ENCODE measurements at places on chromosomes 4 and X.

DNA sequence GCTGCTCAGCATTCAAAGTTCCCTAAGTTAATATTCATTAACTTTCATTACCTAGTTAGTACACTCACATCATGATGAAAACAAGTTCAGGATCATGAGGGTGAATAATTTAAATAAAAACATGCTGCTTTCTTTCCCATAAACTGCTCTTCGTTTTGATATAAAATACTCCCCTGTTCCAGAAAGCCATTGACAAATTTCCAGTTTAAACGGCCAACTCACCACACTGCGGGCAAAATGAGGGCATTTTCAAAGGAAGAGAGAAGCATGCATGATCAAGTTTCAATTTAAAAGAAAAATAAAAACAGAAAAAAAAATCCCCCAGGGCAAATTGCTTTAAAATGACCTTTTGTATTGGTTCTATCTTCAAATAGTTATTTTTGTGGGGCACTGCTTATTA lies 69.6 kb downstream of the EPHA5 start:
- no peak for DNase-seq

DNA sequence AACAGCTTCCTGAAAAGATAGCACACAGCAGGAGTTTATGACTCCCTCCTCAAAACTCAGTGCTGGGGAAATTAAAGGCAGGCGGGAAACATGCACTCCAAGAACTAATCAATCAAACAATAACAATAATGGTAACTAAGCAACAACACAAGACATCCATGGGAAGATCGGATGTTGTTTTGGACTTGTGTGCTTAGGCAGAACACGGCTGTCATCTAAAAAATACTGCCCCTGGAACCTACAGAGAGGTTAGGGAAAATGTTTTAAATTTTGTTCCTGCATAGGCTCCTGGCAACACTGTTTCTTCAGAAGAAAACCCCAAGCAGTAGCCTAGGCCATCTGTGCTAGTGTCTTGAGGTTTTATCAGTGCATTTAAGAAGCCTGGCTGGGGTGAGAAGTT lies 1378.2 kb downstream of the STIM2 start:
- DNase-seq, result no peak

DNA sequence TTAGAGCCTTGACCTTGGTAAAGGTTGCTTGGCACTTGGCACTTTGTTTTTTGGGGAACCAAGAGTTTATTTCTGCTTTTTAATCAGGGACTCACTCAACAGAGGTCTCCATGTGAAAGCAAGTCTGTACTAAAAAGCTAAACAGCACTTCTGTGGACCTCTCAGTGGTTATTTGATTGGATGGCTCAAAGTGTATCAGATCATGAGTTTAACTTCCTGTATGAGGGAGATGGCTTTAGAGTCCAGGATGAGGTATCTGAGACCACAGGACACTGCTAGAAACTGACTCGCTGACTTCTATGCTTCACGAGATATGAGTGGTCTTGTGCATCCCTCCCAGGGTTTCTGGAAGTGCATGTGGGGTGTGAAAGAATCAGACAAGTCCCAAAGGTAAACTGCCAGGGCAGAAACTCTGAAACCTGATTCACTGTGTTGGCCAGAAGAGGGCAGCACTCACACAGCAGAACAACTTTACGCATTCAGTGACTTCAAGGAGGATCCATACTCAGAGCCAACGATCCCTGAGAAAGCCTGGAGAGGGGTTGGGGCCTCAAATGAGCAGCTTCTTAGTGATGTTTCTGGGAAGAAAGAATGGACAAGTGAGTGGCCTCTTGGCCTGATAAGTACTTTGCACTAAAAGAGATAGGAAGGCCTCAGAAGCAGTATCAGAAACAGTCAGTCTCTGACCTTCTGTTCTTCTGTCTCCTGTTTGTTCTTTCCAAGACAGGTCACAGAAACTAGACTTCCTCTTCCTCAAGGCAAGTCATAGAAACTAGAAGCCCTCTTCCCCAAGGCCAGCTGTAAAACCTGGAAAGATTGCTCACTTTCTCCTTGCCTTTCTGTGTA lies 220.3 kb upstream of the CXCL13 start:
- peak; percentile 74 for DNase-seq

DNA sequence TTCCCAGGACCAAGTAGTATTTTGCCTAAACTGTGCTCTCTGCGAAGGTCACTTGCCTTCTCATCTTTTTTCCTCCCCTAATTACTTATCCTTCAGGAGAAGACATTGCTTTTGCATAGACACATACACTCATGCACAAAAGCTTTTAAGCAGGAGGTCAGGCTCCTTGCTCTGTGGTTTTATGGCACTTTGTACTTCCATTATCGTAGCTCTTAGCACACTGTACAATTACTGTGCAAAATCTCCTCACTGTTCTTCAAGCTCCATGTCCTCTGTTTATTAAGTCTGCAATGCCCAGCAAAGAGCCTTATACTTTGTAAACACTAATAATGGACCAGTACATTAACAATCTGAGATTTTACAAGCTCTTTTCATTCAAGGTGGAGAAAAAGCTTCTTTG lies 188.4 kb upstream of the GNPDA2 start:
- DNase-seq, result no peak

DNA sequence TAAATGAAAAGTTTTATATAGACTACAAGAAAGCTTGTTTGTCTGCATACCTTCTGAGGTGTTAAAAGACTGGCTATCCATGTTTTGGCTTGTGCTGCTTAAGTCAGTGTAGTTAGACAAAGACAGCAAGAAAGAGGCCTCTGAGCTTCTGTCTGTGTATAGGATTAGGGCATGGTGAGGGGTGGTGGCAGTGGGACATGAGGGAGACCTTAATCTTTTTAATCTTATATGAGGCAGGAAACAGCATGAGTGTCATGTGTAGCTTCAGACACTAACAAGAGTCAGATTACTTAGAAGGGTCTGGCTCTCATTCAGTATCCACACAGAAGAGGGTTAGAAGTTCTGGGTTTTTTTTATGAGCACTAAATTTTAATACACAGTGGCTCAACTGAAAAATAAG lies 213.3 kb downstream of the GABRG1 start:
- DNase-seq, result no peak

GRCh38 chrX:8738588-8739189 lies 6.8 kb upstream of the ANOS1 start:
- DNase-seq, result no peak

- no peak for DNase-seq
Observed at GRCh38 chr4:185809533-185810071, 2.4 kb downstream of the SORBS2 start.

DNA sequence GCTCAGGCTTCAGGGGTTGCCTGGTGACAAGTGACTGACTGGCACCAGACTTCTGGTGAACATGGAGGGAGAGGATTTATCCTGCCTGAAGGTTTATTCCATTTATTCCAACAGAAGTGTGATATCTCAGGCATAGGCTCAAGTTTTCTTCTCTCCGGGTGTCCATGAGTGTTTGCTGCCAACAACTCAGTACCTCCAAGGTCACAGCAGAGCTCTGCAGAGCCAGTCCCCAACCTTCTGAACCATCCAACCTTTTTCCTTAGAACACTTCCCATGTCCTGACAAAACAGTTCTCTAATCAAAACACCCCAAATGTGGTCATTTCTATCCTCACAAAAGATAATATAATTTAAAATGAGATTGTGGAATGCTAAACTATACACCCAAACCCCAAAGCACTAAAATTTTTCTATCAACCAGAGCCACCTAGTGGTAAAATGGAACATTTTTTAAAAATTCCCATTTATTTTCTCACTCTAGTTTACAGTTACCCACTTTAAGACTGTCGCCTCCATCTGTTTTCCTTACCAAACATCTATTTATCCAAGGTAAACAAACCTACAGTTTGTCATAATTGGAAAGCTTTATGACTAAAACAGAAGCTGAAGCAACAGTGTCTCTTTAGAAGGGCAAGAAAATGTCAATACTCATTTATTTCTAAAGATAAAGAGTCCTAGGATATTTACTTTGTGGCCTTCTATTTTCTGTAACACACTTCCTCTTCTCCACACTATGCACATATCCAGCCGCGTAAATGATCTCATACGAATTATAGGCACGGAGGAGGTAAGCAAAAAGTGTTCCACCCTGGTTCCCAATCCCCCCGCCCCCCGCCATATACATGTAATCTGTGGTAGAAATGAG lies 39.5 kb downstream of the TMEM154 start:
- no peak for DNase-seq

GRCh38 chrX:66915893-66916292 lies 277.0 kb upstream of the EDA2R start:
- peak; percentile 25 for DNase-seq

- DNase-seq, result no peak
Observed at GRCh38 chr4:174496631-174497432, 25.5 kb downstream of the HPGD start.

- no peak for DNase-seq
Observed at GRCh38 chr4:107192601-107193000, 156.5 kb upstream of the DKK2 start.

DNA sequence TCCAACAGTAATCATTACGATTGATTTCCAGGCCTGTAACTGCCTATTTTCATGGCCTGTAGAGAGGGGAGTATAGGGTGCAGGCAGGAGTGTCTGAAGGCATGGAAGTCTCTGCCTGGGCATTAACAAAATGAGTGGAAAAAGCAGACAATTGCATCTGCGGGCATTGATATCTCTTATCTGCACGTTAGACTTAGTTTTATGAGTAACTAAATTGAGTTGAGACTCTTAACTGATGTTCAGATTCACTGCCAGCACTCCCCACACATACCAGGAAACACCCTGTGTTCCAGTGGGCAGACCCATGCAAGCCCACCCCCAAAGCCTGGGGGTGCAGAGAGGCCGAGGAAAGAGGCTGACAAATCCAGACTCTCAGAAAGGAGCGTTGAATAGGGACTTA lies 33.3 kb downstream of the F11 start:
- DNase-seq, result no peak

DNA sequence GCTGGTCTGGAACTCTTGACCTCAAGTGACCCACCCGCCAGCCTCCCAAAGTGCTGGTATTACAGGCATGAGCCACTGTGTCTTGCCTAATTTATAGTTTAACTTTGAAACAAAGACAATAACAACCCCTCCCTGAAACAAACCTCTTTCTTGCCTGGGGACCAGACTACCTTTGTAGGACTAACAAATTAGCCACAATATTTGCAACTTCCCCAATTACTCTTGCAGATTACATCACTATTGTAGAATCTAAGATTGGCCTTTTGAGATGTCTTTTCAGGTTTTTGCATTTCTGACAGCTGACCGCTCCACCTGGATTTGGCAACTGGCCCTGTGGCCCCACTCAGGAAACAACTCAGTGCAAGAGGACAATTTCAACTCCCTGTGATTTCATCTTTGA lies 84.8 kb downstream of the AKAP4 start:
- no peak for DNase-seq

DNA sequence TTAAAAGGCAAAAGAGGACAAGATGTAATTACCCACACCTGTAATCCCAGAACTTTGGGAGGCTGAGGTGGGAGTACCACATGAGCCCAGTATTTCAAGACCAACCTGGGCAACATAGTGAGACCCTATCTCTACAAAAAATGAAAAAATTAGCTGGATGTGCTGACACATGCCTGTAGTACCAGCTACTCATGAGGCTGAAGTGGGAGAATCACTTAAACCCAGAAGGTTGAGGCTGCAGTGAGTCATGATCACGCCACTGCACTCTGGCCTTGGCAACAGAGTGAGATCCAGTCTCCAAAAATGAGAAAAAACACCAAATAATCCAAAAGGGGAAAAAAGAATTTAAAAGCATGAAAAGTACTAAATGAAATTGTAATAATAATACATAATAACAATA lies 30.8 kb downstream of the NR0B1 start:
- DNase-seq, result no peak

DNA sequence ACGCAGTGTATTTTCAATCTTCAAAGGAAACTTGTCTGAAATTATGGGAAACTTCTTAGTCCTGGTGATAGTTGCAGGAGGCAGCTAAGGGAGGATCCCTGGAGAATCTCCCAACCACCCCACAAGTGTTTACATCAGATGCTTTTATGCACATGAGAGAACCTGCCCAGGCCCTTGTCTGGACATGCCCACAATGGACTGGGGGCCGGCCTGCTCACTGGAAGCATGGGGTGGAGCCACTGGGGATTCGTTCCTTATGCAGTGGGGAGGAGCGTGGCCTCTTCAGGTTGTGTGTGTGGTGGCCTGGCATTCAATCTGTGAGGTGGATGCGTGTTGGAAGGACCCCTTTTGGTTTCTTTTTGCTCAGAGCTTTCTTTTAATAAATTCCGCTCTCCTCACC lies 398.7 kb upstream of the PPP1R2C start:
- DNase-seq, result no peak

DNA sequence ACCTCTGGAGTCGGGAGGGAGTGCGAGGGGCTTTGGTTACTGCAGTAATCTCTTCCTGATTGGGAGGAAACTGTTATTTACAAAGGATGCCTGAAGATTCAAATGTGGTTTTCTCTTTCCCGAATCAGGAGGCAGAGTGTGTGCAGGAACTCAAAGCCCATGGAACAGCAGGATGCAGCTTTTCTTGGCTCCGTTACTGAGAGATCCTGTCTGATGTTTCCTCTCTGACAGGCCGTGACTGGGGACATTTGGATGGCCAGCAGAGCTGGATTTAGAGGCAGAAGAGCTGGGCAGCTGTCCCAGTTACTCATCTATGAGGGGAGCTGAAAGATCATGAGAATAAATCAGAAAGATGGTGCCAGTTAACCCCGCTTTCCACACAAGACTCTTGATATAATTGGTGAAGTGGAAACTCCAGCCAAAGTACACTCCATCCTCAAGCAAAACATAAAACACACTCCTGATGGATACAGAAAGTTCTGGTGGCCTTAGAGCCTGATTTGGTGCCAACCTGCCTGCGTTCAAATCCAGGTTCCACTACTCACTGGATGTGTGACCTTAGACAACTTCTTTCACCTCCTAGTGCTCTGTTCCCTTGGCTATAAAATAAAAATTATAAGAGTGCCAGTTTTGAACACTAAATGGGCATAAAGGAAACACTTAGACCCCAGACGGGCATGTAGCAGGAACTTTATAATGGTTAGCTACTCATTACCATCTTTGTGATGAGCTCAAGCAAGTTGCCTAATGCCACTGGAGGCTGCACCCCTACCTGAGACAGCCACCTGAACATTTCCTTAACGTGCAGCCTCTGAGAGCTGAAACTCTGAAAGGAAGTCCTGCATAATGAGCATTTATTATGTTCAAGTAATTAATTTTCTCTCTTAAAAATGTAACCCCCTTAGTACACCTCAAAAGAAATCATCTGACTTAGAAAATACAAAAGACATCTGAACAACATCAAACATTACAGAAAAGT lies 349.0 kb upstream of the GATB start:
- DNase-seq, result no peak

- DNase-seq, result no peak
Observed at GRCh38 chr4:30094887-30095286, 625.3 kb upstream of the PCDH7 start.

- DNase-seq, result no peak
Observed at GRCh38 chr4:165737309-165737972, 135.6 kb upstream of the TLL1 start.

Measured in H9 (cell line).